ENCODE measurements at places on chromosomes 7 and 10.

DNA sequence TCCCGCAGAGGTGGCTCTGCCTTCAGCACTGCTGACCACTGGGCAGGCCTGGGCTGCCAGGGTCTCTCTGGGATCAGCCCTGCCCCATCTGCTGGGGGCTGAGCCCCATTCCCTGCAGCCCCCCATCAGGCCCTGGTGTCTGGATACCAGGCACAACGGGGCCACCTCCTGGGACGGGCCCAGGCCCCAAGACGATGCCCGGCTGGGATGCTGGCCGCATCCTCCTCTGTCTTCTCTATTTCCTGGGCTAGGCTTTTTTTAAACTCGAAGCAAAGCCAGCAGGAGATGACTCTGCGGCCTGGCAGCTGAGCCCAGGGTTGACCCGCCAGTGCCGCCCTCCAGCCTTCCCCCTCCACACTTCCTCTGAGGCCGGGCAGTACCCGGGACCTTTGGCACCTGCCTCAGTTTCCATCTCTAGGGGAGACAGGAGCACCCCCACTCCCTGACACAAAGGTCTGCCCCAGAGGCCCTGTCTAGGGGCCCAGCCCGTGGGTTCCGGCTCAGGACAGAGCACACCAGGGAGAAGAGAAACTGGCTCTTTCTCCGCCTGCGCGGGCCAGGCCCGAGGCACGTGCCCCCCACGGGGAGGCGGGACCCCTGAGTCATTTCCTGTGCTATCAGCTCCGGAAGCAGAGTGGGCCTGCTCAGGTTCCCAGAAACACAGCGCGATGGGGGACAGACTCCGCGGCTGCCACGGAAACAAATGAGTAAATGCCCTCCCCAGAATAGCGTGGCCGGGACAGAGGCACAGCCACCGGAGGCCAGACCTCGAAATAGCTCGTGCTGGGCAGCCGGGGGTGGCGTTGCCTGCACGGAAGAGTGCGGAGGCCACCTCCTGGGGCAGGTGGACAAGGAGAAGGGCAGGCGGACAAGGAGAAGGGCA is 84.6 kb upstream of the PDGFA start:
- no peak overlapping the region for H3K27ac ChIP-seq
- H3K36me3 ChIP-seq, result no peaks in the 10 kb centered on the region
- H3K4me3 ChIP-seq, result no peak overlapping the region
- DNase-seq, result no peak
- H3K4me1 ChIP-seq, result no peaks in the 10 kb centered on the region

DNA sequence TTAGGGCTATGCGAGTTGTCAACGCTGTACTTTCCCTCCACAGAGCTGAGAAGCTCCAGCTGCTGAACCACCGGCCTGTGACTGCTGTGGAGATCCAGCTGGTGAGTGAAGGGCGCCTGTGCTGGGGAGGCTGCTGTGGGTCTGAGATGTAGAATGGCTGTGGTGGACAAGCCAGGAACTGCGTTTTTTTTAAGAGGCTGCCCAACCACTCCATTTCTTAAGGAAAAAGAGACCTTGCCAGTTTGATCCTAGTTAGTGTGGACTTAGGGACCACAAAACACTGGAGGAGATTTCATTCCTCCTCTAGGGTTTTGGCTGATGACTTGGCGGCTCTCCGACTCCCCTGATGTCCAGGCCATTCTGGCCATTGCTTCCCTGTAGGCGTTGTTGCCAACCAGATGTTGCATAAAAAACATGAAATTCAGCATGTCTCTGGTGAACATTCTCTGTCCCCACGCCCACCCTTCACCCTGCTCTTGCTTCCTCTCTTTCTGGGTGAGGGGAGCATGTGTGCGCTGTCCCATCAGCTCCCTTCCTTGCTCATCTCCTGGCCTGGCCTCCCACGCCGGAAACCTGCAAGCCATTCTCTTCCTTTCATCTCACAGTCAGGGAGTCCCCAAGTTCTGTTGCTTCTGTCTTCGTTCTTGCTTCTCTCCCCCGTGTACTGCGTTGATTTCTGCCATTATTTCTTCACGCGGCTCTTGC is 30.9 kb downstream of the CRCP start:
- DNase-seq, result no peak
- no peak overlapping the region for H3K27ac ChIP-seq
- no peaks in the 10 kb centered on the region for H3K4me1 ChIP-seq

- no peaks in the 10 kb centered on the region for H3K4me1 ChIP-seq
- DNase-seq, result no peak
- H3K27me3 ChIP-seq, result no peaks in the 10 kb centered on the region
- no peak overlapping the region for H3K27ac ChIP-seq
Observed at GRCh38 chr10:78955206-78955605, 113.6 kb upstream of the ZMIZ1 start.

DNA sequence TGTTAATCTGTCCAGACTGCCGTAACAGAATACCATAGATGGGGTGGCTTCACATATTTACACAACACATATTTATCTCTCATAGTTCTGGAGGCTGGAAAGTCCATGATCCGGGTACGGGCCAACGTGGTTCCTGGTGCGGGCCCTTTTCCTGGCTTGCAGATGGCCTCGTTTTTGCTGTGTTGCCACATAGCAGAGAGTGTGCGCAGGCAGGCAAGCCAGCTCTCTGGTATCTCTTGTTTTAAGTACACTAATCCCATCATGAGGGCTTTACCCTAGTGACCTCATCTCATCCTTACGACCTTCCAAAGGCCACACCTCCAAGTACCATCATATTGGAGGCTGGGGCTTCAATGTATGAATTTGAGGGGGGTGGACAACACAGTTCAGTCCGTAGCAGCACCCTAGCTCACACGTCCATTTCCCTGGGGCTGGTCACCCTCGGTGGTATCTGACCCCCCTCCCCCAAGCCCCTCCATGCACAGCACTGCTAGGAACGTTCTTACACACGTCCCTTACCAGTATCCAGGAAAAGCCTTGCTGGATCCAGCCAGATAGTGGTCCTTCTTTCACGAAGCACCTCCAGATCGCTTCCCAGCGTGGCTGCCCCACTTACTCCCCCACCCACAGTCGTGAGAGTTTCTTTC is 21.5 kb downstream of the CUX1 start:
- H3K27ac ChIP-seq, result no peak overlapping the region
- H3K27me3 ChIP-seq, result no peaks in the 10 kb centered on the region
- H3K4me3 ChIP-seq, result no peak overlapping the region
- H3K36me3 ChIP-seq, result no peaks in the 10 kb centered on the region

DNA sequence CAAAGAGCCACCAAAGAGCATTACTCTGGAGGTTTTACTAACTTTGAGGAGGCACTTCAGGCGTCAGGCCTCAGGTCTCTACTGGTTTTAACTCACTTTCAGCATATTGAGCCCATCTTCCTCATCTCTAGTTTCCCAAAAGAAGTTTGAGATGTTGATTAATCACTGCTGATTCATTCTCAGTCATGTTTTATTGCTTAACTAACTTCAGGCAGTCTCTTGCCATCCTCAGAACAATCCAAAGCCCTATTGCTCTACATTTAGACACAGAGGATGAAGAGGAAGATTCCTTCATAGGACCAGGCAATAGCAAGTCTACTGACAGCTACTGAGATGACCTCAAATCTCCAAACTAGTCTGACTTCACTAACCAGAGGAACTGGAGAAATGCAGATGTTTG is 39.1 kb upstream of the BET1 start:
- H3K4me3 ChIP-seq, result no peak overlapping the region
- no peaks in the 10 kb centered on the region for H3K27me3 ChIP-seq
- DNase-seq, result no peak
- no peaks in the 10 kb centered on the region for H3K36me3 ChIP-seq

DNA sequence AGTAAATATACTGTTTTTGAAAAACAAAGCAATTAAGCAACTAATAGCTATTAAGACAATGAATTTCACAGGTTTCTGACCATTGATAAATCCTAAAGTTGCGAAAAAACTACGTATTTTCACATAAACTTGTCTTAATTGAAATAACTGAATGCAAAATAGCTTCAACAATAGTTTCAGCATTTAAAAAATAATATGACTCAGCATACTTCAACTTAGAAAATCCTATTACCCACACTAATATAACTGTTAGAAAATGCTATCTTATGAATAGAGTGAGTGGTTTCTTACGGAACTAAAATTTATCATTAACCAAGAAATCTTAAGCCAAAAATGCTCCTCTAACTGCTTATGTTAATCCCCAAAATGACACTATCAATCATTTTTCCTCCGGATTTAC is 183.9 kb downstream of the AVL9 start:
- no peak for DNase-seq
- no peaks in the 10 kb centered on the region for H3K27me3 ChIP-seq
- no peak overlapping the region for H3K27ac ChIP-seq
- H3K4me1 ChIP-seq, result no peaks in the 10 kb centered on the region

- 0 out of 2 replicates have a peak, but pooled peaks cover 3% of the 10 kb centered on the region for H3K36me3 ChIP-seq
- no peak for DNase-seq
- H3K27me3 ChIP-seq, result no peaks in the 10 kb centered on the region
- no peak overlapping the region for H3K27ac ChIP-seq
- no peaks in the 10 kb centered on the region for H3K4me1 ChIP-seq
Observed at GRCh38 chr10:103519798-103520197, 26.3 kb downstream of the NEURL1 start.

DNA sequence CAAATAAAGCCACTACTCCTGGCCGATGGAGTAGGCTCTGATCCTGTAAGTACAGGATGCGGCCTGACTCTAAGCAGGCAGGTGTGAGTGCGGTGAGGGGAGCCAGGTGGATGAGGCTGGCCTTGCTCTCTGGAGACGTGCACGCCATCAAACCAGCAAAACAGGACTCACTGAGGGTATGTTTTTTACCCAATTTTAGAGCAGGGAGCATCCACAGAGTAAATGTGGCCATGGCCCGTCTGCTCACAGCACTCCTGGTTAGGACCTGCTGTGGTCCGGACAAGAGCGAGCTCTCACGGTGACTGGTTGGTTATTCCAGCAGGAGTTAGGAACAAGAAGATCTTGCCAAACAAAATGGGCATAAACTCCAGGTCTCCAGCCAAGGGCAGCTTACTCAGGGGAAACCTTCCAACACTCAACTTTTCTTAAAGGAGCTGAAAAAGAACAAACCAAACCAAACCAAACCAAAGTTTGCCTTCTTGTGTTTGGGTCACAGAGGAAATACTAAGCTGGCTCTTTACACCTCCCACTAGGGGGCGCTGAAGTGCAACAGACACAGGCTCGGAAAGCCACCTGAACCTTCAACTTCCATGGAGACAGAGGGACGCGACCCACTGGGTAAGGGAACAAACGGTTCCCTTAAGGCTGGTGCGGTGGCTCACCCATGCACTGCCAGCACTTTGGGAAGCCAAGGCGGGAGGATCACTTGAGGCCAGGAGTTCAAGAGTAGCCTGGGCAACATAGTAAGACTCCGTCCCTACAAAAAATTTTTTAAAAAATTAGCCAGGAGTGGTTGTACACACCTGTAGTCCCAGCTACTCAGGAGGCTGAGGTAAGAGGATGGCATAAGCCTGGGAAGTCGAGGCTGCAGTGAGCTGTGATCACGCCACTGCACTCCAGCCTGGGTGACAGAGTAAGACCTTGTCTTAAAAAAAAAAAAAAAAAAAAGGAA is 122.4 kb downstream of the CLEC2L start:
- DNase-seq, result peak; percentile 71
- H3K27ac ChIP-seq, result no peak overlapping the region
- no peak overlapping the region for H3K4me3 ChIP-seq
- H3K4me1 ChIP-seq, result peaks cover 6% of the 10 kb centered on the region
- no peaks in the 10 kb centered on the region for H3K27me3 ChIP-seq
- no peaks in the 10 kb centered on the region for H3K36me3 ChIP-seq

GRCh38 chr7:102460467-102460866 is 4.2 kb downstream of the ALKBH4 start:
- DNase-seq, result no peak
- H3K27me3 ChIP-seq, result no peaks in the 10 kb centered on the region
- no peak overlapping the region for H3K4me3 ChIP-seq

DNA sequence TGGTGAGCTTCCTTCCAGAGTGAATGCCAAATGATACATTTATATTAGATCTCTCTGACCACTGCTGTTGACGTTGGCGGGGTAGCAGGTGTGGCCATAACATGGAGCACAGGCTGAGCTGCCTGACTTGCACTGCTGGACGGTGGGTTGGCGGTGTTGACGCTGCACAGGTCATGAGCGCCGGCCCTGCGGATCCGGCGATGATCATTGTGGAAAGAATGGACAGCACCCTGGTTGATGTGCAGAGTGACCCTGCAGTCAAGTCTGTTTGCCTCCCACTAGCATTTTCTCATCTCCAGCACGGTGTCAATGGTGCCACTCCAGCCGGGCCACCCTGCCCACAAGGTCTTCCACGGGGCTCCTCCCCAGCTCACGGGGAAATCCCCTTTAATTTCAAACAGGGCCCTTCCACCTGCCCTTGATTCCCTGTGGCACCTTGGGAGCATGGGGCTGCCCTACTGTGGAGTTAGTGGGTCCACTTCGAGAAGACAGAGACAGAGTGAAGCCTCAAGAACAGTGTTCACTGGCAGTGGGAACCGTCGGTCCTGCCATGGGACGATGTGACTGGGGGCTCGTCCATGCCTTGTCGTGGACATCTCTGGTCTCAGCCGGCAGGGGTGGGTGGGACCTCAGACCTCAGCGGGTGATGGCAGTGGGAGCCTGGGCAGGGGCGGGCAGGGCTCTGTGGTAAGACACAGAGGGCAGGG is 613.5 kb downstream of the PTPRN2 start:
- no peaks in the 10 kb centered on the region for H3K36me3 ChIP-seq
- DNase-seq, result no peak
- no peaks in the 10 kb centered on the region for H3K4me1 ChIP-seq
- no peak overlapping the region for H3K27ac ChIP-seq

DNA sequence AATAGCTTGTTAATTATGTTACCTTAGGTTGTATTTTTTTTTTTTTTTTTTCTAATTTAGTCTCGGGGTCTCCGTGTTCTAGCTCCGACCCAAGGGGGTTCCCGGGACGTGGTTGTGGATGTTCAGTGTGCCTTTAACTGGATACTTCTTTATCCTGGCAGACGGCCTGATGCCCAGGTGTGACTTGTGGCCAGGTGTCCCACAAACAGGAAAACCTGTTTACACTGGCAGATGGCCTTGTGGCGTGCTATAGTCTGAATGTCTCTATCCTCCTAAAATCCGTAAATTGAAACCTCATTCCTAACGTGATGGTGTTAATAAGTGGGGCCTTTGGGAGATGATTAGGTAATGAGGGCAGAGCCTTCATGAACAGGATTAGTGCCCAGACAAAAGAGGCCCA is 546.4 kb upstream of the C7orf33 start:
- H3K36me3 ChIP-seq, result no peaks in the 10 kb centered on the region
- H3K4me1 ChIP-seq, result no peaks in the 10 kb centered on the region
- no peak for DNase-seq
- no peaks in the 10 kb centered on the region for H3K27me3 ChIP-seq

DNA sequence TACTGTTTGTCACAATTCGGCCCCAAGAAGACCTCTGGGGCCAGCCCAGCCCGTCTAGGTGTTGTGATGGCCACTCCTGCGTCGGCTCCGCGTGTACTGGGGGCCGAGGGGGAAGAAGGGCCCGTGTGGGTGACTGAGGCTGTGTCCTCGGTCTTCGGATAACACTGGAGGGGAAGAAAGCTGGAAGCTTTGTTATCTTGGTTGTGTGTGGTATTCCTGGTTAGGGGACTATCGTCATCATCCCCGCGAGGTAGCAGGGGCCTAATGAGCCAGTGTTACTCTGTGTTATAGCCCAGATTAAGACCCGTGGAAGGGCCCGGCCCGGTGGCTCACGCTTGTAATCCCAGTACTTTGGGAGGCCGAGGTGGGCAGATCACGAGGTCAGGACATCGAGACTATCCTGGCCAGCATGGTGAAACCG is 854 bp downstream of the MTG1 start:
- H3K4me3 ChIP-seq, result peak overlapping the region; percentile 80
- no peak for DNase-seq
- H3K27ac ChIP-seq, result no peak overlapping the region
- H3K4me1 ChIP-seq, result no peaks in the 10 kb centered on the region
- no peaks in the 10 kb centered on the region for H3K27me3 ChIP-seq

- H3K4me1 ChIP-seq, result no peaks in the 10 kb centered on the region
- H3K36me3 ChIP-seq, result no peaks in the 10 kb centered on the region
- H3K4me3 ChIP-seq, result no peak overlapping the region
Observed at GRCh38 chr7:153627323-153627722, 424.9 kb upstream of the DPP6 start.
